ENCODE measurements at places on chromosomes 12 and 14. TPM values are rescaled to one million over a fixed set of nuclear protein-coding genes. Genes with fewer than 3 reads are reported as not detected.

- DNase-seq = no peak
These were observed 37.3 kb upstream of the MYL2 start for GRCh38 chr12:110957652-110958051.

DNA sequence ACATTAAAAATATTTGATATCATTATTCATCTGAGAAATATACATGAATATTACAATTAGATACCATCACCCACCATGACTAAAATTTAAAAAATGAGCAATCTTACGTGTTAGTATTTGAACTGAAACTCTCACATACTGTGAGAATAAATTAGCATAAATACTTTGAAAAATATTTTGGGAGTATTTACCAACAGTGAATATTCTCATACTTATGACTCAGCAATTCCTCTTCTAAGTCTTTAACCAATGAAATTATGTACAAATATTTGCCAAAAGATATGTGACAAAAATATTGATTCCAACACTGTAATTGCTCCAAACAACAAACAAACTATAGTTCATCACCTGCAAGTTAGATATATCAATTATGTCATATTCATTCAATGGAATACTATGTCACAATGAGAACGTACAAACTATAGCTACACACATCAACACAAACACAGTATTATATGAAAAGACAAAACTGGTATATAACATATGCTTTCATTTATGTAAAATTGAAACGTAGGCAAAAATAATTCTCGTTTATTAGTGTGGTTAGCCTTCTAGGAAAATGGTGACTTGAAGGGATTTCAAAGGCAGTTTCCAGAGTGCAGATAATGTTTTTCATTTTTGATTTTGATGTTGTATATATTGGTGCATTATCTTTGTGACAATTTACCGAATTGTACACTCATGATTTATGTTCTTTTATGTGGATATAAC, 742.2 kb downstream of the SLC16A7 start:
- DNase-seq = no peak

- DNase-seq = no peak
These were observed 3.0 kb upstream of the ZDHHC22 start for GRCh38 chr14:77144412-77145115.

The NUAK1 gene
- 16.9 TPM for total RNA-seq

The AMIGO2 gene
- 38.1 TPM for total RNA-seq

GRCh38 chr12:122148657-122149056, 25.4 kb downstream of the IL31 start:
- peak; percentile 58 for DNase-seq

GRCh38 chr14:54669721-54670561, 103.0 kb downstream of the SAMD4A start:
- peak; percentile 83 for DNase-seq

DNA sequence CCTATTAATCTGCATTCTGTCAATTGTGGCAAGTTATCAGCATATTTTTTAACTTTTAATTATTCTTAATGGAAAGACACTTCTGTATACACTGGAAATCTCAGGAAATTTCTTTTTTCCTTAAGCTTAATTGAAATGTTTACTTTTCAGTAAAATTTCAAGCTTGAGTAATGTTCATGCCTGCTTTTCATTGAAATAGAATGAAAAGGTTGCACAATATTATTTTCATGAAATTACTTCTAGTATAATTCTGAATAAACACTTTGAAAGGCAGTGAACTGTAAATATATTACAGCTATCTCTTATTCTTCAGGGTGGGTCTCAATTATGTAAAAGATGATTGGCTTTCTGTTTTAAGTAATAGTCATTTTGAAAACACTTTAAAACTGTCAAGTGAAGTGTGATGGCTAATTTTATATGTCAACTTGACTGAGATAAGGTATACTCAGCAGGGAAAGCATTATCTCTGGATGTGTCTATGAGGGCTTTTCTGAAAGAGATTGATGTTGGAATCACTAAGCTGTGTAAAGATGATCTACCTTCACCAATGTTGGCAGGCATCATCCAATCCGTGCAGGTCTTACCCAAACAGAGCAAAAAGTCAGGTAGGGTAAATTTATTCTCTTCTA, 29.9 kb downstream of the CLEC2D start:
- no peak for DNase-seq

The MAX gene
- 88.7 TPM for total RNA-seq

GRCh38 chr14:68937471-68938270, 41.4 kb downstream of the ACTN1 start:
- DNase-seq = no peak

GRCh38 chr14:80212023-80212397, 706 bp upstream of the DIO2 start:
- no peak for DNase-seq

GRCh38 chr12:51378749-51379148, 12.5 kb downstream of the GALNT6 start:
- DNase-seq = no peak

The CFL2 gene
- total RNA-seq = 218 TPM

The OVCH1 gene
- 0.46 TPM for total RNA-seq

The NAB2 gene
- 36.3 TPM for total RNA-seq

DNA sequence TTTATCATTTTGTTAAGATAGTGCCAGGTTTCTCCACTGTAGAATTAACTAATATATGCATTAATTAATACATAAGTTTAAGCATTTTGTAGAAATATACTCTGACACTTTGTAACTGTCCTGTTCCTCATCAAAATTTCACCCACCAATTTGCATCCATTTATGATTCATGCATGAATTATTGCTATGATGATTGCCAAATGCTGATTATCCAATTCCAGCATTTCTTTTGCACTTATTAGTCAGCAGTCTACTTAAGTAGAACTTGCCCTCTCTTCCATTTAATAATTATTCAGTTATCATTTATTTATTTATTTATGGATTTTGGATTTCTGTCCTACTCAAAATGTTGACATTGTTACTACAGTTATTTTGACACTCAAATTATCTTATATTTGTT, 72.2 kb downstream of the SLC6A15 start:
- no peak for DNase-seq

DNA sequence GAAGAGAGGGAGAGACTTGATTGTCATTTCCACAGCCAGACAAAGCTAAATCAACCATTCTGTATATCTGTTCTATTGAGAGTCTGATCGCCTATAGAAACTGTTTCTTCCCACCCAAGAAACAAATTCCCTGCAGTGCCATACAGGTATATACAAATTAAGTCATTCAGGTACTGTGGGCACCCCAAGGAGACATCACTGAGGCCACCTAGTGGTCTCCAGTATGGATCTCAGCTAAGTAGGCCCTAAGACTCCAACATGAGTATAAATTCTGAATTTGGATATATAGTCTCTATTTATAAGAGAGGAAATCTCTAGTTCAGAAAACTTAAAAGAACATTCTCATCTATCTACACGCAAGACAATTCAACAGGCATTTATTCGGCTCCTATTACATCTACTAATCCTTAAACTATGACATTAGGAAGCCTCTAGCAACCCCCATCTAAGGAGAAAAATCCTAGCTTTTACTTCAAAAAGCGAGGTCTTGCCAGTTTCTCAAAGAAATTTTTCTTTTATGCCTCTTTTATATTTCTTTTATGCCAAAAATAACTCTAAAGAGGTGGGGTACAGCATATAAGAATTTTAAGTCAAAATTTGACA, 62.6 kb downstream of the DCAF5 start:
- DNase-seq = no peak

DNA sequence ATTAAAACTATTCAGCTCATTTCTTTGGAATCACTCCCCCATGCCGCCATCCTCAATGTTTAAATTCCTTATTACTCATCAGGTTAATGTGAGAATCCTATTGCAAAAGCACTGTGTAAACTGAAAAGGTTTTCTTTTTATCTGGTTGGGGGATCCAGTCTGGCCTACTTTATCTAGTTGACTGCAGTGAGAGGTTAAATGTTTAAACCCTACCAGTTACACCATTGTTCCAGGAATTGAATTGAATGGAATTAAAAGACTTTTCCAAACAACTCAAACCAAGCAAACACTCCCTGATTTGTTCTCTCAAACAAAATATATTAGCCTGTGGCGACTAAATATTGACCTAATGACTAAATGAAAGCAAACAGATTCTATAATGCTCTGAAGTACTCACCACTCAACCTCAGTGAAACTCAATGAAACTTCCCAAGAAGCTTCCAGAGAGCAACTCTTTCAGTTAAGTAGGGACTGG, 100.5 kb downstream of the VEZT start:
- no peak for DNase-seq

The TNFAIP2 gene
- 112 TPM for total RNA-seq

DNA sequence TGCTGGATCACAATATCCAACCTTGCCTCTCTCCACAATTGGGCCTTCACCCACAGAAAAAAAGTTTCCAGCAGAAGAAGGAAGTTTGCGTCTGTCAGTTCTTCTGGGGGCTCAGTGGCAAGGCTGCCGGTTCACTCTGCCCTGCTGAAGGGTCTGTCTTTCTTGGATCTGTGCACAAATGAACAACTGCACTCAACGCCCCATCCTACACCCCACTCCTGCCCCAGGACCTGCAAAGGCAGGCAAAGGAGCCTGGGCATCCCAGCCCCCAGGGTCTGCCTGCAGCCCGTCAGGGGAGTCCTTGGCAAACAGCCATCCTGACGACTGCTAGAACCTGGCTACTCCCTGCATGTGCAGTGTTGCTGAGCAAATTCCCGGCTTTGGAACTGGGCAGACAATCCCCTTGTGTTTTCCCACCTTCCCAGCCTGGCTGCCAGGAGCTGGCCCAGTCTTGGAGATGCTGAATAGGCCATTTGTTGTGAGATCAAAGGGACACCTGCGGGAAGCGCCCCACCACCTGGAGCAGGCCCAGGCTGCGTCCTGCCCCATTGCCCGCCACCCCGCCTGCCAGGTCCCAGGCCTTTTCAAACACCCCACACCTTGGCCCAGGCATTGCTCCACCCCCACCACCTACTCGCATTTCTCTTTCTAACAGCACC, 311.9 kb downstream of the BCL11B start:
- DNase-seq = peak; percentile 68

The TGFB3 gene
- total RNA-seq = 158 TPM

DNA sequence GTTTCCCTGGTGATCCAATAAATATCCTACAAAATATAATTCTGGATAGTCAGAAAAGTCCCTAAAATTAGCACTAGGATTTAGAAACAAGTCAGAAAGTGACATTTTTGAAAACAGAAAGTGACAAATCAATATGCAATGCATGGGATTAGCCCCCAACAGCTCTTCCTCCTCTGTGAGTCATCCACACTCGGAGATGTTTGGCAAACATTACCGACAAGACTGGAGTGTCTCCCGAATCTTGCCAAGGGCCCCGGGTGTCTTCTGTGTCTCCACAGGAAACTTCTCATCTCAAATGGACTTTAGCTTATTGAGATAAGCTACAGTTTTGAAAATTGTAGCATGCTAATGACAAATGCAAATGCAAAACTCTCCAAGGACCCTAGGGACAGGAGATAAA, 398.9 kb upstream of the CCDC196 start:
- DNase-seq = no peak

DNA sequence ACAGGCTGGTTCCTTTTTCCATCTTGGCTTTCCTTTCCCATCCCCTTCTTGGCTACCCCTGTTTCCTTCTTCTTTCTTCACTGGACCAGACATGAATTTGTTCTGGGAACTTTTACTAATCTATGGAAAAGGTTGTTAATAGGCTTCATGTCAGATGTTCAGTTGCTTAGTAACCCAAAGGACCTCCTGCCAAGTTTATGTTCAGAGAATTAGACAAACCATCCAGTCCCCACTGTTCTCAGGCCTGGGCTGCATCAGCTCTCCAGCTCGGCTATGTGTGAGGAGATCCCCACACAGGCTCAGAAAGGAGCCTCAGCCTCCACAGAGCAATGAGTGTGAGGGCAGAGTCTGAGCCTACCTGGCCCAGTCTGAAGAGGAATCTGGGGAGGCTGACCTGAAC, 78.0 kb downstream of the AKAP6 start:
- DNase-seq = no peak

The DDX51 gene
- 9.7 TPM for total RNA-seq

The SPTB gene
- total RNA-seq = 3.3 TPM

- DNase-seq = no peak
These were observed 6.8 kb downstream of the WDHD1 start for GRCh38 chr14:55019968-55020554.

The RNF212B gene
- total RNA-seq = not detected

GRCh38 chr12:1692226-1692625, 1.4 kb downstream of the ADIPOR2 start:
- no peak for DNase-seq

GRCh38 chr14:77301103-77301502, 19.6 kb downstream of the POMT2 start:
- DNase-seq = peak; percentile 86

The KCNC2 gene
- total RNA-seq = not detected

- DNase-seq = no peak
These were observed 127.6 kb upstream of the ARID2 start for GRCh38 chr12:45601888-45602287.

DNA sequence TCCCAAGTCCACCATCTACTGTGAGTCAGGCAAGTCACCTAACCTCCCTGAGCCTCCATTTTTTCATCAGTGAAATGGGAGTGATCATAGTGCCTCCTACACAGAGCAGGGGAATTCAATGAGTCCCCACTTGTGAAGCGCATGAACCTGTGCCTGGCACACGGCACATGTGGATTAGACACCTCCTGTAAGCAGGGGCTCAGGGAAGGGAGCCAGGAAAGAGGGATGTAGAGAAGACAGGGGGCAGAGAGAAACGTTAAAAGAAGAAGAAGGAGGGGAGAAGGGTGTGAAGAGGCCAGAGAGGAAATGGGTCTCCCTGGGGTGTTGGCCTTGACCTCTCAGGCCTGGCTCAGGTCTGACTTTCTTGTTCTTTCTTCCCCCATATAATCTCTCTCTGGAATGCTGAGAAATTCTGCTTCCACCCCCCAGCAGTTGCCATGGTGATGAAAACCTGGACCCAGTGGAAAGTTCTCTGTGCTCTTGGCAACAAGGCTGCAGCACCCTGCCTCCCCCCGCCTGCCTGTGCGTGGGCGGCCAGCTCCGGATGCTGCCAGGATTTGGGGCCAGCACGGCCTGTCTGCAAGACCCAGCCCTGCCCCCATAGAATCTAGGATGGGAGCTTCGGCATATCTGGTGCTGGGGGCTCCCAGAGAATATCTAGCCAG, 94.5 kb downstream of the CALM1 start:
- peak; percentile 90 for DNase-seq

The PROX2 gene
- total RNA-seq = not detected

- no peak for DNase-seq
These were observed 142.8 kb downstream of the BTG1 start for GRCh38 chr12:92002673-92003382.

The FLVCR2 gene
- total RNA-seq = 7.9 TPM

GRCh38 chr14:68880581-68881105, 87.8 kb upstream of the ZFP36L1 start:
- peak; percentile 55 for DNase-seq

The BIN2 gene
- total RNA-seq = 8.8 TPM

DNA sequence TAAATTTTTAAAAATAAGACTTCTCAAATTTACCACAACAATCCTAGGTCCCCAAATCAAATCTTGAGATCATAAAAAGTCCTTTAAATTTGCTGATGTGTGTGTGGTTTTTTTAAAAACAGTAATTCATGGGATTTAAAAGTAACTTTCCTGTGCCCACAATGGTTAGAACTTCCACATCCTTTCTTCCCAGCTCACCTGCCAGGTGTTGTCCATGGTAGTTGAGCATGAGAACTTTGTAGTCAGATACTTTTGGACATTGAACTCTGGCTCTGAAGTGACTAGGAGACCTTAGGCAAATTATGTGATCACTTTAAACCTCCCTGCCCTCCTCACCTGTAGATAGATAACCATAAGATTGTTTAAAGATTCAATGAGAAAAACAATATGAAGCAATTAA, 253.2 kb downstream of the NPAS3 start:
- DNase-seq = no peak
